ENCODE measurements at places on chromosomes 11 and 22.
A peak's percentile ranks its signal among the peaks of the same experiment; 100 is the strongest.

DNA sequence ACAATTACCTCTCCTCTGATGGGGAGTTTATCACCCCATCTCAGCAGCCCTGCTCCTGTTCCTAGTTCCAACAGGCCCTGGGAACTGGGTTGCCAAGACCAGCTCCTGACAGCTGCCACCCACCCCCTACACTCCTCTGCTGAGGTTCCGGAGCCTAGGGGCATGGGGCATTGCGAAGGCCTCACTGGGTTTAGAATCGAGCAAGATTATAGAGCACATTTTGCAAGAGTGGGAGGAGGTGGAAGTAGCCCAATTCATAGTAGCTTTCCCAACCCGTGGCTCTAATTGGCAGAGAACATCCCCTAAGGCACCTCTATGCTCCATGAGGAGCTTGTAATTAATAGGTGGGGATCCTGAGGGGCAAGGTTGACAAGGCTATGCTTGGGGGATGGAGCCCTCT is 23.0 kb downstream of the MYEOV start:
- H3K27ac ChIP-seq: no peak overlapping the region
- DNase-seq: no peak
- no peaks in the 10 kb centered on the region for H3K36me3 ChIP-seq
- no peak overlapping the region for H3K4me3 ChIP-seq
- H3K4me1 ChIP-seq: peaks cover 7% of the 10 kb centered on the region
- no peaks in the 10 kb centered on the region for H3K27me3 ChIP-seq

GRCh38 chr11:12906501-12906900 is 102.6 kb upstream of the RASSF10 start:
- no peak overlapping the region for H3K4me3 ChIP-seq
- H3K27me3 ChIP-seq: no peaks in the 10 kb centered on the region
- no peak overlapping the region for H3K27ac ChIP-seq
- H3K4me1 ChIP-seq: no peaks in the 10 kb centered on the region
- no peaks in the 10 kb centered on the region for H3K36me3 ChIP-seq
- no peak for DNase-seq

- no peaks in the 10 kb centered on the region for H3K27me3 ChIP-seq
- H3K27ac ChIP-seq: no peak overlapping the region
- no peak overlapping the region for H3K4me3 ChIP-seq
- DNase-seq: no peak
Measured at GRCh38 chr11:58829786-58830185, 14.7 kb downstream of the GLYATL2 start.

GRCh38 chr22:19723983-19724827 is 866 bp downstream of the GP1BB start:
- H3K36me3 ChIP-seq: no peaks in the 10 kb centered on the region
- no peak overlapping the region for H3K27ac ChIP-seq
- H3K27me3 ChIP-seq: peaks cover 73% of the 10 kb centered on the region
- peak; percentile 73 for DNase-seq
- H3K4me3 ChIP-seq: no peak overlapping the region

- no peak overlapping the region for H3K27ac ChIP-seq
- no peak overlapping the region for H3K4me3 ChIP-seq
- peaks cover 10% of the 10 kb centered on the region for H3K4me1 ChIP-seq
- H3K27me3 ChIP-seq: no peaks in the 10 kb centered on the region
- no peaks in the 10 kb centered on the region for H3K36me3 ChIP-seq
- no peak for DNase-seq
Measured at GRCh38 chr11:110349138-110349996, 53.0 kb upstream of the RDX start.

DNA sequence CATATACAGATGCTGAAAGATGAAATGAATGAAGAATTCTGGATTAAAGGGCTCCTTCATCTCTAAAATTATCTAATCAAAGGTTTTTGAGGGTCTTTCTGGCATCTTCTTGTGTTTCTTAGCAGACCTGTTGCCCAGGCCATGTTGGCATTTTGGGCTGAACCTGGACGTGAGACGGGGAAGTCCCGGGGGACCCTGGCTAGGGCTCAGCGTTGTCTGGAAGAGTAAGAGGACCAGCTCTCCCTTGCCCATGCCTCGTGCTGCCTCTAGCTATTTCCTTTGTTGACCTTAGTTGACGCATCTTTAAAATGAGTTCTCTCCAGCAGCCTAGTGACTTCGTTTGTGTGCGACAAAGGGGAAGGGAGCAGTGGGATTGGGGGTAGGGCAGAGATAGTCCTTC is 152.2 kb downstream of the ST3GAL4 start:
- no peak overlapping the region for H3K27ac ChIP-seq
- H3K4me1 ChIP-seq: no peaks in the 10 kb centered on the region
- no peak for DNase-seq

- H3K4me1 ChIP-seq: no peaks in the 10 kb centered on the region
- no peak overlapping the region for H3K4me3 ChIP-seq
- no peak overlapping the region for H3K27ac ChIP-seq
- DNase-seq: no peak
- H3K36me3 ChIP-seq: no peaks in the 10 kb centered on the region
- H3K27me3 ChIP-seq: no peaks in the 10 kb centered on the region
Measured at GRCh38 chr11:99638073-99638553, 617.4 kb downstream of the CNTN5 start.

All from hepatocyte (in vitro differentiated cells).